ENCODE measurements at places on chromosomes 2 and 18. TPM values are rescaled to one million over a fixed set of nuclear protein-coding genes. Genes with fewer than 3 reads are reported as not detected.

SRD5A2 gene
- total RNA-seq: under 0.01 TPM

MYO5B gene
- 12.0 TPM for total RNA-seq

SLC4A3 gene
- 22.9 TPM for total RNA-seq

CRYGD gene
- 1.2 TPM for total RNA-seq

PLCL1 gene
- total RNA-seq: 28.5 TPM

TSPYL6 gene
- under 0.01 TPM for total RNA-seq

SPP2 gene
- not detected for total RNA-seq
